ENCODE measurements at places on chromosomes 4 and X. TPM values are rescaled to one million over a fixed set of nuclear protein-coding genes. Genes with fewer than 3 reads are reported as not detected.

DNA sequence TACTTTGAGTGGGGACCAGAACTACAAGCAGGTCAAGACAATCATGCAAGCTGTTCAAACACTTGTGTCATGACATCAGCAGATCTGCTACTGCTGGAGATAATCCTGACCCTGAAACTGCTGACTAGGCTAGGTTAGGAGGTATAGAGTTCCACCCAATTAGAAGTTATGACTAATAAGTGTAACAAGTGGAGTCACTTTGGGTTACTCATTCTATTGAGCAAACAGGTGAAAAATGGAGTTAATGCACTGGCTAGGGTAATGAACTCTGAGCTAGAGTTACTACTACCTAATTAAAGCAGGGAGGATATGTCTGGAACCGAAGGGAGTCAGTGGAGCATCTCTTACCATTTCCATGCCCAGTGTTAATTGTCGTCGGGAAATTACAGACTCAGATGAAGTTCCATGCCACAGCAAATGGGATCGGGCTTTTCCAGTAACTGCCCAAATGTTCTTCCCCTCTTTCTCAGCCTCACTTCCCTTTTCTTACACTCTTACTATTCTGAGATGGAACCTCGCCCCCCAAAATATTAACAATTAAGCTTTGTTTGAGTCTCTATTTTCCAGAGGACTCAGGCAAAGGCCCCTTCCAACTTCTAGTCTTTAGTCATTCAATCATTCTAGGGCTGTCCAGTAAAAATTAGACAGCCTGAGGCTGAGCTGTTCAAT is 19.8 kb upstream of the MANBA start:
- DNase-seq = peak; percentile 29

RAB33A gene
- not detected for total RNA-seq

FGFBP1 gene
- total RNA-seq = 0.86 TPM

DNA sequence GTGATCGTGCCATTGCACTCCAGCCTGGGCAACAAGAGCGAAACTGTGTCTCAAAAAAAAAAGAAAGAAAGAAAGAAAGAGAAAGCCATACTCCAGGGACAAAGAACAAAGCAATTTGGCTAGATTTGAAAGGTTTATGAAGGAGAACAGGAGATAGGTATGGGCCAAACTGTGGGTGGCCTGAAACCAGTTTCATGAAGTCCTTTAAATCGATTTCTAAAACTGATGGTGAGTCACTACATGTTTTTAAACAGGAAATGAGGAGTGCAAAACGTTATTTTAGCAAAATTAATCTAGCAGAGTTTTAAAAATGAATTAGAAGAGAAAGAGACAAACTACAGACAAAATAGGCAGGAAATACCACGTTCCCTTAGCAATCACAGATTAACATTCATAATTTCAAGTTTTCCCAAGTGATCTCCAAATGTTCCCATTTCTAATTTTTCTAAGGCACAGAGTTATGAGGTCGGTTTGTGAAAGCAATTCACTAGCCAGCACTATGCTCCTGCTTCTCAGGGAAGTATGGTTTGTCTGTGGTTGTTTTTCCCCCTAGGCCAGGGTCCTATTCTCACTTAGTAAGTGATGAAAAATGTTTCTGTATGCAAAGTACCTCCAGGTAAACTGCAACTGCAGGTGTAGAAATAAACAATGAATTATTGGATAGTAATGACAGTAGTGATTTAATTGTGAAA is 190.6 kb downstream of the PPP3CA start:
- DNase-seq = no peak

DNA sequence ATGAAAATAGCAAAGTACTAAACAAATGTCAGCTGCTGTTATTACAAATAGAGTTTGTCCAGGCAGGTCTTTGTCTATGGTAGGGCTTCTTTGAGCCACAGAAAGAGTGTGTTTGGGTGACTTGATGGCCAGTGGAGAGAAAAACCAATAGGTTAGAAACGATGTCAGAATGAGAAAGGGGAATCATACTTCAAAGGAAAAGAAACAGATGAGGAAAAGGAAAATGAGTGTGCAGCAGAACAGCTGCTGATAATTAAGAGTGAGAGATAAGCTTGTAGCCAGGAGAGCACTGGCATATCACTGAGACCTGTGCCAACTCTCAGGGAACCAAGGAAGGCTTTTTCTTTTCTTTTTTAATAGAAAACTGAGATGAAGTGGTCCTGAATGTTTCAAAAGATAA is 257.2 kb downstream of the ARHGAP24 start:
- DNase-seq = no peak

FGF13 gene
- 4.4 TPM for total RNA-seq

AFM gene
- total RNA-seq = not detected

- DNase-seq = no peak
Observed at GRCh38 chr4:178081896-178082295, 639.7 kb upstream of the AGA start.

- no peak for DNase-seq
Observed at GRCh38 chrX:31112226-31112999, 40.6 kb upstream of the FTHL17 start.

- no peak for DNase-seq
Observed at GRCh38 chrX:136220540-136220939, 30.7 kb downstream of the MAP7D3 start.

DNA sequence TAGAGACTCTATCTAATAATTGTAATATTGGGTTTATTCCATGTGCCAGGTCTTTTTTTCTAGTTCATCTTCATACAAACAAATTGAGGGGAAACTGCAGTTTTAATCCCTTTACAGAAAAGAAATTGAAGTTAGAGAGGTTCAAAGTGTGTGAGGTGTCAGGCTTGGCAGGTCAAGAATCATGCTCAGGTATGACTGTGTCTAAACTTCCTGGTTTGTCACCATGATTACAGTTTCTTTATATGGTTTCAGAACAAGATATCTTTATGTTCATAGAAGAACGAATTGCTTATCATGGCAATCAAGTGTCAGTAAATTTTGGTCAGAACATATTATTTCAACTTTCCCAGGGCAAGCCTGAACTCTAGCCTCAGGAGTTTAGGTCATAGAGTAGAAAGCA is 460.4 kb downstream of the RAPGEF2 start:
- DNase-seq = no peak

DNA sequence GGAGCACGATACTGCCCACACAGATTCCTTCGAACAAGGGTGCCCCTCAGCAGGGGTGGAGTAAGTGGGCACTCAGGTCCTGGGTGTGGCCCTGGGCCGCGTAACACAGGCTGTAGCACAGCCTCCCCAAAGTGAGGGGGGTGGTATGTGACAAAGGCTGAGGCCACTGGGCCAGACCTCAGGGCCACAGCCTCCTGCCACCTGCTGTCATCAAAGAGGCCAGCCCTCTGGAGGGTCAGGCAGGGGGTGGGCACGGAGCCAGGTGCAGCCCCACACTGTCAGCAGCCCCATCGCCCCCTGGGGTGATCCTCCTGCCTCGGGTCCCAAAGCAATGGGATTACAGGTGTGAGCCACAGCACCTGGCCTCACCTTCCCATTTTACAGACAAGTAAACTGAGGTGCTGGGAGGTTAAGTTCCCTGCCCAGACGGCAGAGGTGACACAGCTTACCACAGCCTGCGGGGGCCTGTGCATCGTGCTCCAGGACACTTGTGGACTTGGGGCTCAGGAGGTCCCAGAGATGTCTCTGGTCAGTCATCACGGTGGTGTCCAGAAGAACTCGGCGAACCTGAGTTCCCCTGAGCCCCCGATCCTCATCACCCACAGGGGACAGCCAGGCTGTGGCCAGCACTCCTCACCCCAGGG is 27.5 kb upstream of the MXD4 start:
- no peak for DNase-seq

DNA sequence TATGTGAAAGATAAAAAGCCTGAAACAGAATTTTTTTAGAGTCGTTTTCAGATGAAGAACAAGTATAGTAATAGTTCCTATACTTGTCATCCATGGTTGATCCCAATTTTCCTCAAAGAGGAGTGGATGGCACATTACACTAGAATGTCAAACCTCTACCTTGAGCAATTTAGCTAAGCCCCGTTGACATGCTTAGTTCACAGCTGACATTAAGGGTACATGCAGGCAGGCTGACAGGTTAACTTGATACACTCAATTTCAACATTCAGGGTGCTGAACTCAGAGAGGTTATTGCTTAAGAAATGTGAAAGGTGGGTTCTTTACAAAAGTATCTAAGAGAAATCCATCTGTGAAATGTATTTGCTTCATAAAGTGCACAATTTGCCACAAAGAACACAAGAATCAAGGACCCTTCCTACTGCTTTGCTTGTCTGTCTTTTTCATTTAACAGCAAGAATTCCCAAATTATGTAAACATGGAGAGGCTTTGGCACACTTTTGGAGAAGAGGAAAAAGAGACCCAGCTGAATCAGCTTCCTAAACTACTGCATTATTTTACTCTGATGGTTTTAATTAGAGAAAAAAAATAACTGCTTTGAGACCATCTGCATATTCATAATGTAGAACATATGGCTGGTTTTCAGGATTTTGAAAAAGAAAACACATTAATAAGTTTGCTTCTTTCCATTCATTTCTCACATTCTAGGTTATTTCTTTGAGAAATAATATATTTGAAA is 122.5 kb upstream of the DDIT4L start:
- DNase-seq = no peak

DNA sequence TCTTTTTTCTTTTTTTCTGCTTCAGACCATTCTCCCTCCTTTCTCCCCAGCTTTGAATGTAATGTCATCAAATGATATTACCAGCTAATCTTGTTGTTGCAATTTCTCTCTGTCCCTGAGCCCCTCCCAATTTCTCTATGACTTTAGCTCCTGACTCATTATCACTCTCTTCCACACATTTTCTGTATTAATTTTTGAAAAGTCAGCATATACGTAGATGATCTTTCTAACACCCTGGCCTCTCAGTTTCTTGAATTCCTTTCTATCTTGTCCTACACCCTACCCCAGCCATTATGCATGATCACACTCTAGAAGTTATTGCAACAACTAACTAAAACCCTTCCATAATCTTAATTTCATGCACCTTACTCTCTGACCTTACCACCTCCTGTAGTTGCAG is 13.1 kb upstream of the TRPC3 start:
- DNase-seq = no peak

DNA sequence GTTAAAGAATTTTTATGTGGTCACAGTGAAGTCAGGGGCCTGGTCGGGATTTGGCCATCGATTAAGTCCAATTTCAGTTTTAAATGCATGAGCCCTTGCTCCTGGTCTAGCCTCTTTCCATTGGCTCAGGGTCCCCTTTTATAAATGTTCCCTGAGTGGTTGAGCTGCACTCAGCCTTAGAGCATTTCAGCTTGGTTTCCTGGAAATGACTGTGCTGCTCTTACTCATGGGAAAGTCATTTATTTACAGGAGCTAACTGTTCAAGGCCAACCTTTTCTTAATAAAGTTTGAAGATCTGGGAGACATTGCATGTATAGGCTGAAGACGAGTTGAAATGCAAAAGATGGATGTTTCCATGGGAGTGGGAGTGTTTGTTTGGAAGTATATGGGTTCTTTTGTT is 98.8 kb upstream of the CLNK start:
- peak; percentile 10 for DNase-seq

SSX1 gene
- not detected for total RNA-seq

DNA sequence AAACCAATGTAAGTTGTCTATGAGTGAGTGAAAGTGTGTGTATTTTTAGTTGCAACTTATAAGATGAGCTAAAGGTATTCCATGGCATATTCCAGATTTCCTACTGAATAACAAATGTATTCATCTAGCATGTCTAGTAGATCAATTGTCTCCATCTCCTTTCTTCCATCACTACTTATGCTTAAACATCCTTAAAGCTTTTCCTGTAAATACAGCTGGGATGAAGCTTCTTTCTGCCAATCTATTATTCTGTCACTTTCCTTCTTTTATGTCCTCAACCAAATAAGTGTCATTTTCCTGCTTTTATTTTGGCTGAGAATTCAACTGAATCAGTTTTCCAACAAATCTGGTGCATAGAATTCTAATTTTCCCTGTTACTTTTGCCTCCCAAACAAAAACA is 136.3 kb downstream of the COL25A1 start:
- DNase-seq = no peak

GRCh38 chrX:21658152-21658737 is at the start of gene KLHL34:
KLHL34 (minus strand) TSS chrX:21658330; CDS start chrX:21657788, 542 bp downstream.
- no peak for DNase-seq

DNA sequence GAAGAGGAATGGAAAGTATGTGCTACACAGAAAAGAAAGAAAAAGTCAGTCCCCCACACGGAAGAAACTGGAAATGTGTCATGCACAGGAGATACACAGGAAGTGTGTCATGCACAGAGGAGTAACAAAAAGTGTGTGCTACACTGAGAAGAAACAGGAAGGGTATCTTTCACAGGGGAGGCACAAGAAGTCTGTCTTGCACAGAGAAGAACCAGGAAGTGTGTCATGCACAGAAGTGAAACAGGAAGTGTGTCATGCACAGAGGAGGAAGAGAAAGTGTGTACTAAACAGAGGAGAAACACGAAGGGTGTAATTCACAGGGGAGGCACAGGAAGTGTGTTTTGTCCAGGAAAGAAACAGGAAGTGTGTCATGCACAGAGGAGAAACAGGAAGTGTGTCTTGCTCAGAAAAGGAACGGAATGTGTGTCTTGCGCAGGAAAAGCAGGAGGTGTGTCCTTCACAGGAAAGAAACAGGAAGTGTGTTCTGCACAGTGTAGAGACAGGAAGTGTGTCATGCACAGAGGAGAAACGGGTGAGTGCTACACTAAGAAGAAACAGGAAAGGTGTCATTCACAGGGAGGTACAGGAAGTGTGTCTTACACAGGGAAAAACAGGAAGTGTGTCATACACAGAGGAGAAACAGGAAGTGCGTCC is 527.2 kb upstream of the PRKX start:
- DNase-seq = no peak

GRCh38 chrX:139299309-139299708 is 231.2 kb upstream of the F9 start:
- DNase-seq = no peak
